Suprapubic skin (tissue), 4 donors: ENCODE measurements at places on chromosomes 7 and 10. TPM values are rescaled to one million over a fixed set of nuclear protein-coding genes. Genes with fewer than 3 reads are reported as not detected.

Gene GTF2I
- total RNA-seq: 376 TPM

Gene MYOF
- total RNA-seq: 123 TPM

Gene GBX1
- not detected for total RNA-seq

Gene ELN
- total RNA-seq: 7.7 TPM

Gene TSPAN33
- 17.9 TPM for total RNA-seq

Gene ADCYAP1R1
- total RNA-seq: 0.64 TPM

Gene TMEM139
- total RNA-seq: 5.9 TPM

Gene CYP3A7
- total RNA-seq: not detected

Gene PHKG1
- total RNA-seq: 1.5 TPM

Gene ATG9B
- 180 TPM for total RNA-seq

Gene ZKSCAN1
- 106 TPM for total RNA-seq

Gene MALSU1
- total RNA-seq: 44.4 TPM

Gene PLPP4
- not detected for total RNA-seq

Gene CRPPA
- total RNA-seq: 1.4 TPM

Gene PSMA2
- total RNA-seq: 33.7 TPM

Gene HOXA10
- 8.9 TPM for total RNA-seq

Gene NPY
- total RNA-seq: not detected

Gene CTTNBP2
- 8.9 TPM for total RNA-seq

Gene STAG3
- 2.0 TPM for total RNA-seq

Gene VWA2
- 18.1 TPM for total RNA-seq

Gene VWC2
- total RNA-seq: 0.17 TPM

Gene BTBD16
- 0.85 TPM for total RNA-seq

Gene LBX1
- total RNA-seq: not detected

Gene ADGRA1
- total RNA-seq: not detected

Gene DEPP1
- 27.5 TPM for total RNA-seq

Gene MMD2
- total RNA-seq: not detected

Gene OR2A5
- total RNA-seq: not detected

Gene KCNIP2
- total RNA-seq: 1.3 TPM

Gene MORN4
- 1.7 TPM for total RNA-seq

Gene CPA1
- total RNA-seq: not detected

Gene CYP26C1
- total RNA-seq: not detected

Gene NUTM2A
- total RNA-seq: 2.3 TPM

Gene FOXI2
- 0.39 TPM for total RNA-seq

Gene TMEM196
- total RNA-seq: not detected

Gene SKIDA1
- total RNA-seq: 0.80 TPM

Gene PTEN
- 74.4 TPM for total RNA-seq

Gene CHAT
- total RNA-seq: not detected

Gene CDHR1
- total RNA-seq: 160 TPM

Gene IL15RA
- total RNA-seq: 14.8 TPM

Gene FAM13C
- 12.6 TPM for total RNA-seq

Gene AGAP5
- 3.6 TPM for total RNA-seq
